ENCODE measurements at places on chromosomes 16 and 17.

DNA sequence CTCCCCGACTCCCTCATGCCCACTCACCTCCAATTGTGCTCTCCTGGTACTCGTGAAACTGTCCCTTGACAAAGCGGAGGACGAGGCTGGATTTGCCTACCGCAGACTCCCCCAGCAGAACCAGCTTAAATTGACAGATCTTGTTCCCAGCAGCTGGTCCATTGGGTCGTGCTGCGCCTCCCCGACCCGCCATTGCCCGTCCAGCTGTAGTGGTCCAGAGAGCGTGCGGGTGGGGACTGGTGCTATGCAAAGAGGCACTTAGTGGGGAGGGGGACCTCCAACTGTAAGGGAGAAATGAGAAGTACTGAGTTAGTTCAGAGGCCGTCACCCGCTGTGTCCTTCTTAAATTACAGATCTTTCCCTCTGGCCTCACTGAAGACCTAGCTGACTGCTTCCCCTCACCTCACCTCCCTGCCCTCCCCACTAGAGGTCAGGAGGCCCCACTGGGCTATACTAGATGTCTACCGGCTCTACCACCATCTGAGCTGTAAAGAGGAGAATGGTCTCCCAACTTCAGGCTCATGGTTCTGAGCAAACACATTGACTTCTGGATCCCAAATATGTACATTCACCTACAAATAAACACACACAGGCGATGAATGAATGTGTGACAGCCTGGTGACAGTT lies 7.8 kb downstream of the HSPB9 start:
- DNase-seq = no peak

DNA sequence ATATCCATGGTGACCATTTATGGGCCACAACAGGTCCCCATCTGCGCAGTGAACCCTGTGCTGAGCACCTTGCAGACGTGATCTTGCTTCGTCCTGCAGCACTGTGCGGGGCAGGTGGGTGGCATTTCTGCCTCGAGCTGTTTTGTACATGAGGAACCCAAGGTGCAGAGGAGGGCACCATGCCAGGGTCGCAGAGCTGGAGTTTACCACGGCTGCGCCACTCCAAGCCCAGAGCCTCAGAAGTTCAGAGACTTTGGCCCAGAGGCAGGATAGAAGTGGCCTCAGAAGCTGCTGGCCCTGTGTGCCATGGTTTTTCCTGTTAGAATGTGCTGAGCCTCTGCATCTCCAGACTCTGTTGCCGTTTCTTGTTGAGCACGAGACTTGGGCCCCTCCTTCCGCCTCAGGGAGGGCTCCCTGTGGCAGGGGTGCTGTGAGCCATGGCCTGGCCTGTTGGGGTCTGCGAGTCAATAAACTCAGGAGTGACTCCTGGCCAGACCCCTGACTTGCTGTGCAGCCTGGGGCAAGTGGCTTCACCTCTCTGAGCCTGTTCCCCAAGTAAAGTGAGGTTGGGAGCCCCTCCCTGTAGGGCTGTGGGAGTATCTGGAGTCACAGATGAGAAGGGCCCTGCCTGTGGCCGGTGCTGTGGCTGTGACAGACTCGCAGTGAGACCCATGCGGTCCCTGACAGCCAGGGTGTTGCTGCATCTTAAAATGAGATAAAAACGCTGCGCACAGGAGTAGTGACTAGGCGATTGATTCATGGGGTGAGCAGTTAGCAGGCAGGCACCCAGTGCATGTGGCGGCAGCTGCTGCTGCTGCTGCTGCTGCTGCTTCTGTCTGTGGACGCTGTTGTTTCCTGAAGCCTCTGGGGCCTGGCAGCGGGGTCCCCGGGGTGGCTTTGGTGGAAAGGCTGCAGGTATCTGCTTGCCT lies 11.8 kb downstream of the MAP2K3 start:
- DNase-seq = no peak

GRCh38 chr17:29642171-29642611 lies 19.5 kb upstream of the CORO6 start:
- DNase-seq = peak; percentile 87

GRCh38 chr17:31787857-31788570 lies 71.0 kb downstream of the COPRS start:
- DNase-seq = no peak

GRCh38 chr17:45372325-45372869 lies 55.6 kb upstream of the MAP3K14 start:
- no peak for DNase-seq

- no peak for DNase-seq
These were observed 18.8 kb downstream of the XPO6 start for GRCh38 chr16:28192806-28193529.

DNA sequence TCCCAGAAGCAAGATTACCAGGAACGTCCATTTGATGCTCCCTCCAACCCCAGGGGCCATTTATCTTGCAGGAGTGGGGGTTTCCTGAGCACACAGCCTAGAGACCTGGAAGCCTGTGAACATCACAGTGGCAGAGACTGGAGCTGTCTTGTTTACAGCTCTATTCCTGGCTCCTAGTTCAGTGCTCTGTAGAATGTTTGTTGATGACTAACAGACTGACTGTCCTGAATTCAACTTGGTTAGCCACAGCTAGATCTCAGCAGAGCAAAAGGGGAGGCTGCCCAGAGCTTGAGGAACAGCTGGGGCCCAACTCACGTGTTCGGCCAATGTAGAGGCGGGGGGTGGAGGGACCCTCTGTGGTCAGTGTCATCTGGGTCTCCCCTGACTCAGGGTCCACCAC lies 6.6 kb downstream of the ERN2 start:
- no peak for DNase-seq

- no peak for DNase-seq
These were observed 687 bp upstream of the NARF start for GRCh38 chr17:82457929-82458178.
